ENCODE measurements at places on chromosomes 4 and X.

DNA sequence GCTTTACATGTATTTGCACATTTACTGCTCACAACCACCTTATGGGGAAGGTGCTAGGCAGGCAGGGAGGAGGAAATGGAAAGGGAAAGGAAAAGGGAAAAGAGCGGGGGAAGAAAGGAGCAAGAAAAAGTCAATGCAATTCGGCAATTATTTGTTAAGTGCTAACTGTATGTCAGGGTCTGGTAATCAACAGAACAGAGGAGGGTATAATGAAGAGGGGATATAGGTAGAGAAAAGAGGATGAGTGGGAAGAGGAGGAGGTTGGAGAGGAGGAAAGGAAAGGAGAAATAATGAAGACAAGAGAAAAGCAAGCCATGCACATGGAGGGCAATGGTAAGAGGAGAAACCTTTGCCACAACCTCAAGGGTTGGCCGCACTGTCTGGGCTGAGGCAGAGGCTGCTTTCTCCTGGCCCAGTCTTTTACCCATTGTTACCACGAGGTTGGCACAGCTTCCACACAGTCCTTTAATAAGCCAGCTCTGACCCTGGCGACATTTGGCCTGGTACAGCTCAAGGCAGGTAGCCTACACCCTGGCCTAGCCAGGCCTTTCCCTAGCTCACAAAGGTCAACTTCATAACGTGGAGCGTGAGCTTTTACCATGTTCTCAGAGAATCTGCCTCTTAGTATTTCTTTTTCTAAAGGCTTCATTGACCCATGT, 836 bp downstream of the BTK start:
- no peak for DNase-seq

DNA sequence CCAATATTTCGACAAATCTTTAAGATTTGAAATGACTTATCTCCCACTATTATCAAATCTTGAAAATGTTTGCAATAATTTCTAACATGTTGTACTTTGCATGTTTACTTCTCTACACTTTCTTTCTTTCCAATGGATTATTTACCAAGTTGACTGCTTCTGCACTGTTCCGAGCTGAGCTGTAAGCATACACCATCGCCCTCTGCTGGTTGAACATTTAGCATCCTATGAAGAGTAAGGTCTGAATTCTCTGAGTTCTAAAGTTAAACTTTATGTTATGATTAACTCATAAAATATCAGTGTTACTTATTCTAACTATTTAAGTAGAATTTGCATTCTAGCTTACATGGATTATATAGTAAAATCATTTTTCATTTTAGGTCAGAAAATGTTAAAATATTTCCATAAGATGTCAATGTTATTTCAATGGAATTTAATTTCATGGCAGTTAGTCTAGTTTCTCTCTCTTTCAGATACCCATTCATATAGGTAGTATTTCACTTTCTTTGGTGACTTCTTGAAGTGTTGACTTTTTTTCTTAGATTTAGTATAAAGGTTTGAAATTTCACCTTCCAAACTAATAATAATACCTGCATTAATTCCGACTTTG, 137.4 kb downstream of the DKK2 start:
- DNase-seq: no peak

DNA sequence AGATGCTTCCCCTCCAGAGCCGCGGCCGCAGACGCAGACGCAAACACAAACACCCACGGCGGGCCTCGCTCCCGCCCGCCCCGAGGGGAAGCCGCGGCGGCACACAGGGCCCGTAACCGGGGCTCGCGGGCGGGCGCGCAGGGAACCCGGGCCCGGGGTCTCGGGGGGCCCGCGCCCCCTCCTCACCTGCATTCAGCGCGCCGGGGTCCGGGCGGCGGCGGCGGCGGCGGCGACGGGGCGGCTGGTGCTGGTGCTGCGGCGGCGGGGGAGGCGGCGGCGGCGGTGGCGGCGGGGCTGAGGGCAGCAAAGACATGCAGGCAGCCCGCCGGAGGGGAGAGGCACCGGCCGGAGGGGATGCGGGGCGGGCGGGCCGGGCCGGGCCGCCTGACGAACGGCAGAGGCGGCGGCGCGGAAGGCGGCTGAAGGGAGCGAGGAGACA, 255 bp upstream of the CNOT6L start:
- no peak for DNase-seq

DNA sequence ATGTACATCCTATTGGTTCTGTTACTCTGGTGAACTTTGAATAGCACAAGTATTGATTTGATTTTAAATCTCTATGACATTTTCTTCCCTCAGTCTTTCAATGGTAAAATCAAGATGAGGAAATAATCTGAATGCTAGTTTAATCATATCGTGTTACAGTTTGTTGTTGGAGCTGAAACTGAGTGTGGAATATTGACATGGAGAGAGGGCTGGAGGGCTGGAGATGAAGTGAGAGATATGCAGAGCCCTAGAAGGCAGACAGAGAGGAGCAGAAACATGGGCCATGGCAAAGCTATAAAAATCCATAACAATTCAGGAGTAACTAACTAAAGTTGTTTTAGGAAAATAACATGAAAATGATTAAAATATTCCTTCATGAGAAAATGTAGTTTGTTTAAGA, 141.1 kb downstream of the BANK1 start:
- no peak for DNase-seq

DNA sequence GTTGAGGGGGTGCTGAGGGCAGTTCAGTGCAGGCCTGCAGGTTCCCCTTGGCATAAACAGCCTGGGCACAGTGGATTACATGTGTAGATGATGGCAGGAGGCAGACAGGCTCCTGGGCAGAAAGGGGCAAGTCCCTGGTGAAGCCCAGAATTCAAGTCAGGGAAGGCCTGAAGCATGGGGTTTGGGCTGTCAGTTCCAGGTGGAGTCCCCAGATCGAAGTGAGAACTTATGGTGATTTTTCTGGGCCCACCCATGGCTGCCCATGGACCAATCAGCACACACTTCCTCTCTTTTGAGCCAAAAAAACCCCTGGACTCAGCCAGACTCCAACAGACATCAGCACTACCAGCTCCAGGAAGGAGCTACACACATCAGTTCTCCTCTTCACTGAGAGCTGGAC, 529.1 kb downstream of the PPARGC1A start:
- no peak for DNase-seq

GRCh38 chr4:88908003-88908402, 149.0 kb downstream of the FAM13A start:
- DNase-seq: no peak

DNA sequence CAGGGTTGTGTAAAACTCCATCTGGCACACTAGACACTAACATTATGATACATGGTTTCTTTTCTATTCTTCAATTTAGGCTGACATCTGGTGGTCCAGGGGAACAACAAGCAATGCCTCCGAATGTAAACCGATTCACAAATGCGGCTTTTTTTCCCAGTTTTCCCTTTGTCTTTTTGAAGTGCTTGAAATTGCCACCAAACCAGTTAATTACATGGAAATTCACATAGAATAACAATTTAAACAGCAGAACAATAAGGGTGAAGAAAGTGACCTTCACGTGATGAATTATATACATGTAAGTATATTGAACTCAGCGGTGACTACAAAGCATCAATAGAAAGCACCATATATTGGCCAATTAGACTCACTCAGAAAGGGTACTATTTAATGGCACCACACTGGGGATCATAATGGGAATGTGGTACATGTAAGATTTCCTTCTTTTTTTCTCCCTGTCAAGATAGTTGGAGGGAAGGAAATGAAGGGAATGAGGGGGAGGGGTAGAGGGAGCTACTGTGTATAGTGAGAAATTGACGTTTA, 103.9 kb downstream of the MMRN1 start:
- DNase-seq: no peak

DNA sequence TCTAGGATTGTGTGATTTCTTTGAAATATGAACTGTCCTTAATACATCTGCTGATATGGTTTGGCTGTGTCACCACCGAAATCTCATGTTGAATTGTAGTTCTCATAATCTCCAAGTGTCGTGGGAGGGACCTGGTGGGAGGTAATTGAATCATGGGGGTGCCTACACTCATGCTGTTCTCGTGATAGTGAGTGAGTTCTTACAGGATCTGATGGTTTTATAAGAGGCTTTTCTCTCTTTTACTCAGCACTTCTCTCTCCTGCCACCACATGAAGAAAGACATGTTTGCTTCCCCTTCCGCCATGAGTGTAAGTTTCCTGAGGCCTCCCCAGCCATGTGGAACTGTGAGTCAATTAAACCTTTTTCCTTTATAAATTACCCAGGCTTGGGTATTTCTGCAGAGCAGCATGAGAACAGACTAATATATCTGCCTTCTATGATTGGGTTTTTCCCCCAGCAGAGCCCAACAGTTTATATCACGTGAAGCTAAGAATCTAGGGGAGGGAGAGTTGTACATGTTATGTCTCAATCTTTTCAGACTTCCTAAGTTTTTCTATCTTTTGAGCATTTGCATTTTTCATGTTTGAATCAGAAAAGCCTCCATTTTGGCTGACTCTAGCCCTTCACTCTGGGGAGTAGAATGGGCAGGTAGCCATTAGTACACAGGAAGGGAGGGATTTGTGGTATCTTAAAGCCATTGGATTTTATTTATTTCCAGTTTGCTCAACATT, 58.9 kb downstream of the PLAC1 start:
- no peak for DNase-seq

GRCh38 chr4:7434766-7435150, at the start of gene PSAPL1:
Gene PSAPL1 (minus strand): TSS chr4:7434930. CDS start chr4:7434879, 51 bp downstream.
- no peak for DNase-seq

DNA sequence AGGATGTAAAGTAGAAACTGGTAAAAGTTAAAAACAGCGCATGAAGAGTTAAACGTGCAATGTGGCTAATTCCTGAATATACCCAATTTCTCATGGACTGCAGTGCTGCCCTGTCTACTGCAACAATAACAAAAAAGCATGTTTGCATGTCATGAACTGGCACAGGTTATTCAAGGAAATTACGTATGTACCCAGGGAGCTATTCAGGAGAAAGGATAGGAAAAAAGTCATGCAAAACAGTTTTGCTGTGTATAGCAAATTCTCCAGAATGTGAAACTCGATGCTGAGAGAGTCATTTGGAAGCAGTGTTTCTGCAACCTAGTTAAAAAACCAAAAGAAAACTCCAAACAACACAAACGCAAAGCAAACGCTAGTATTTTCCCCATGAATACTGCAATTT, 381.5 kb upstream of the PRKX start:
- no peak for DNase-seq

DNA sequence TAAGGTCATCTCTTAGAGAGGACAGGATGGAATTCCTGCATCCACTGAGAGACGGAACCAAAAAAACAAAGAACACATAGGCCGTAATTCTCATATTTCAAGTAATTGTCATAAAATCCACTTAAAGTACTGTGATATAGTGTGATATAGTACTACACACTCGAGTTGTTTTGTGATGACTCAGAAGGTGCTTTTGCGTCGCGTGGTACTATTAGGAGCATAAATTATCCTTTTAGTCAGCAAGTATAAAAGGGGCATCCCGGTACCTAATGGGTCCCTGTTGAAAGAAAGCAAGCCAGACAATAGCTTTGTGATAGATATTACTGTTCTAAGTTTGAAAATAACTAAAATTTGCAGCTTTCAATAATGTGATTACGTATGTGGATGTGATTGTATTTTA, 55.3 kb downstream of the GPR143 start:
- DNase-seq: no peak

DNA sequence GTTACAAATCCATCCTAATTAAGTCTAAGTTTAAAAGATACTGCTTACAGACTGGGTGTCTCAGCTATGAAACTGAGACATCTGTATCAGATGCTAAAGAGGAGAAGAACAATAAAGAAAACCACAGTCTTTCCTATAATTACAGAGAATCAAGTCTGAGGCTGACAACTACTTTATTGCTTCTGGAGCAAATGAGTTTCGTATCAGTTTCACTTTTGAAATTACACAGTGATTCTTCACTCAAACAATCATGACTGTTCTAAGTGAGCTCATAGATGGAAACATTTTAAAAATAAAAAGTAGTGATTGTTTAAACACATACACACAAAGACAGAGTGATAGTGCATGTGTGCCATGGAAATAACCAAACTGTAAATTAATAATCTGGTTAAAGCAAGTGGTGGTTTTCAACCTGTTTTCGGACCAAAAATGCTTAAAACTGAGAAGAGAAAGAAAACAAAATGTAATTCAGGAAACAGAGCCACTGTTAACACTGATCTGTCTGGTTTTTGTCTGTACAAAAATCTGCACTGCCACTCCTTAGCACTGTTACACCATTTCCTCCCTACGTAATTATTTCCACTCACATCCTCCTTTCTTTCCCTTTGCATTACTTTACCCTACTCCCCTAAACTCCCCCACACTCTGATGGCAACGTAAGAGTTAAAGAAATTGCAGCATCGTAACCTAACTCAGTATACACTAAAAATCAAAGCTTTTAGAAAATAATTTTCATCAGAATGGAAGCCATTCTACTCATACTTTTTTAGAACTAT, 12.5 kb downstream of the RFC1 start:
- DNase-seq: no peak

DNA sequence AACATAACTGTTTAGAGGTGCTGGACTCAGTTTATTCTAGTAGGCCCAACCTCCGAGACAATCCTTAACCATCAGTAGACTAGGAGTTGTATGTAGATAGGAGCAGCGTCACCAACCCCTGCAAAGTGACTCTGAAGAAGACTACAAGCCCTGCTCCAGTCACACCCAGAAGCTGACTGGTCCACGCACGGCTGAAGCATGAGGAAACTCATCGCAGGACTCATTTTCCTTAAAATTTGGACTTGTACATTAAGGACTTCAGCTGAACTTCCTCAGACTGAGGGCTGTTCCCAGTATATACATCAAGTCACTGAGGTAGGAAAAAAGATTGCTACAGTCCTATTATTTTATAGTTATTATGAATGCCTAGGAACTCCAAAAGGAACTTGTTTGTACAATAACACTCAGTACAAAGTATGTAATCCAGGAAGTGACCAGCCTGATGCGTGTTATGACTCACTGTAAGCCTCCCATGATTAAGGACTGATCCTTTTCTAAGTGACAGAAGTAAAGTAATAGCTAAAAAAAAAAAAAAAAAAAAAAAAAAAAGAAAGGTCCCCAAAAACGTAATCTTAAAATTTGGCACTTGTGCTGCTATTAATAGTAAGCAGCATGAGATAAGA, 41.6 kb upstream of the UGT2B7 start:
- DNase-seq: no peak

GRCh38 chrX:124018023-124018422, 56.5 kb downstream of the STAG2 start:
- DNase-seq: no peak

GRCh38 chr4:72473434-72473900, 95.6 kb downstream of the ADAMTS3 start:
- DNase-seq: no peak

DNA sequence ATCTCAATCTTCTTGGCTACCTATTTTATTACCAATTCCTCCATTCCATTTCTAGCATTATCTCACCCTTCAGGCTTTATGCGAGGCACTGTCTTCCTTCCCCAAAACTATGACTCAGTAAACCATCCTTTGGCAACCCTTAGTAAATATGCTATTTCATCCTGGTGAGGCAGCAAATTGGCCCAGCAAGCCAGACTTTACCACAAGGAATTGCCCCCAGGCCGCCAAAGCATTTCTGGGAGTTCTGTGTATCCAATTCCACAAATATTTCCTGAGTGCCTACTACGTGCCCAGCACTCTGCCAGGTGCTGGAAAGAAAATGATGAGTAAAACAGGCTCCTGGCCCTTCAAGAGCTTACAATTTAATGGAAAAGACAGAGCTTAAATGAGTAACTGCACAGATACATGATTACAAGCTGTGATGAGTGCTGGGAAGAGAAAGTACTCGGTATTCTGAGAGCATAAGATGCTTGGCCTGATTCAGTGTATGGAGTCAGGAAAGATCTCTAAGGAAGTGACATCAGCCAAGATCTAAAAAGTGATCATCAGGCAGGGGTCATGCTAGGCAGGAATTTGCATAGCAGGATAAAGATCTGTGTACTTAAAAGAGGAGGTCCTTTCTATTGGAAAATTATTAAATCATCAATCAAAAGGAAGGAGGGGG, 193.8 kb downstream of the ADAMTS3 start:
- DNase-seq: no peak

GRCh38 chr4:150461957-150462356, 120.0 kb upstream of the MAB21L2 start:
- no peak for DNase-seq

Measured in cortex of kidney (tissue), 1 donor.